ENCODE measurements at places on chromosomes 1 and 21. TPM values are rescaled to one million over a fixed set of nuclear protein-coding genes. Genes with fewer than 3 reads are reported as not detected.

GRCh38 chr1:173424143-173424542 lies 53.0 kb upstream of the PRDX6 start:
- DNase-seq: no peak

Gene ELF3
- total RNA-seq: 0.56 TPM

Gene IL20
- not detected for total RNA-seq

Gene C1orf115
- 0.73 TPM for total RNA-seq

DNA sequence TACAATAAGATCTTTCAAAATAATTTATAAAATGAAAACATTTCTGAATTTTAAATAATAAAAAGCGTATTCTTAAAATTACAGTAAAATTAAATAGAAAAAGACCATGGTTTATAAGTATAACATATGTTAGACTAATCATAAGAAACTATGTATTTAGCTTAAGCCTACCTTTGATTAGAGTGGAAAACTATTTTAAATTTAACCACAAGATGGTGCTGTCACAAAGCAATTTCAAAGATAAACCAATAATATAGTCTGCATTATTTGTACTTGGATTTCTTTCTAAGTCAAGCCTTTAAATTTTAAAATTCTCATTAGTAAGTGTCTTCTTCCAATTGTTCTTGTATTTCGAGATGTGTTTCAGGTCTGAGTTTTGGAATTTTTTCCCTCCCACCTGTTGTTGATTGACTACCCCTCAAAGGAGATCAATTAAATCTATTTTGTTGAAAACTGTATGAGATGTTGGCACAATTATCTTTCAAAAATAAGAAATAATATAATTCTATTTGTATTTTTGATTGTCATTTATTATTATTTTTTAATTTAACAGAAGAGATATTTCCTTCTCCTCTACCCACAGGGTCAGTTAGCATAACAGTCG lies 459.8 kb downstream of the KCNT2 start:
- no peak for DNase-seq
